Left lobe of liver (tissue), 2 donors: ENCODE measurements at places on chromosomes 3 and 15.

GRCh38 chr3:74491874-74492273 lies 122.6 kb downstream of the CNTN3 start:
- no peak for DNase-seq

DNA sequence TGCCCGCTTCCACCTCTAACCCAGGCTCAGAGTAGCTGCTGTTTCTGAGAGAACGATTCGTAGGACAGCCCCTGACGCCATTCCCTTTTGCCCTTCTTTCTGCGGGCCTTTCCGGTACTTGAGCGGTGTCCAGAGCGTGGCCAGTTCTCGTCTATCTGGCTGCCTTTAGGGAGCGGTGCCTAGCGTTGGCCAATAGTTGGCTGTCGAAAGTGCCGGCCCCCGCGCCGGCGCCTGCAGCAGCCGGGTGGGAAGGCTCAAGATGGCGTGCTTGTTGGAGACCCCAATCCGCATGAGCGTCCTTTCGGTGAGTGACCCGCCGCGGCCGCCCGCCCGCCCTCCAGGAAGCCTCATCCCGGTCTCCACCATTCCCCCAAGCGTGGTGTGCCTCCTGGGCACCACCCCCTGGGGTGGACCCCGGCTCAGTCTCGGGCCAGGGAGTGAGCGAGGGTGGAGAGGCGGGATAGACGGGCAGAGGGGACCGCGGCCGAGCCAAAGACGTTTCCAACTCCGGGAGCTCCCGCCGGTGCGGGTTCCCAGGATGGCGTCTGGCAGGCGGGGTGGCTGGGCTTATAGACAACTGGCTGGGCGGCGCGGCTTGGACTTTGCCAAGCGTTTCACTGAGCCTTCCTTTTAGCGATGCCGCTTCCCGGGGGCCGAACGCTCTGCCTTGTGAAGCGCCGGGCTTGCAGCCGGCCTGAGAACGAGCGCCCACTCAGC lies at the start of gene ARMC8:
Gene ARMC8 (plus strand): TSS at position 6 of the 717 bp plus-strand sequence. CDS start 254 bp downstream, at position 260.
- DNase-seq: no peak

GRCh38 chr3:197014942-197015575 lies 14.6 kb downstream of the MELTF start:
- no peak for DNase-seq

DNA sequence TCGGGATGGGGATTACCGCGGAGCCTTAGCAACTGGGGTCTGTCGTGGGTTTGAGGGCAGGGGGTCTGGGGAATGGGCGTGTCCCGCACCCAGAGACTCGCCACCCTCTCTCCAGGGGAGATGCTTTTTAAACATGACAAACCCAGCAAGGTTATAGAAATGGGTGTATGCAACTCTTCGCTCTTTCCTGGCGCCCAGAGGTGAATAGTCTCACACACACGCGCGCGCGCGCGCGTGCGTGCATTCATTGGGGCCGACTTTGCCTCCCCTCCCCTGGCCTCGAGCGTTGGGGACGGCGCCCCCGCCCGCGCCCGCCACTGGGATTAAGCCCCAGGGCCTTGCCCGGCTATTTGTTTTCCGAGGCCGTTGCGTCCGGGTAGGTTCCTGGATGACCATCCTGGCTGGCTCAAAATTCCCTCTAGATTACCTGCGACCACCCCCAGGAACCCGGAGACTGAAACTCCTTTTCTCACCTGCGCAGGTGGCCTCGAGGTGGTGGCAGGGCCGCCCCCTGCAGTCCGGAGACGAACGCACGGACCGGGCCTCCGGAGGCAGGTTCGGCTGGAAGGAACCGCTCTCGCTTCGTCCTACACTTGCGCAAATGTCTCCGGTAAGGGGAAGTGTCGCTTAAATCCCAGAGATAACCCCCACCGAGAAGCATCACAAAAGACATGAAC lies 777 bp downstream of the GPR160 start:
- no peak for DNase-seq

- no peak for DNase-seq
These were observed 74.5 kb downstream of the BFSP2 start for GRCh38 chr3:133474251-133474801.

DNA sequence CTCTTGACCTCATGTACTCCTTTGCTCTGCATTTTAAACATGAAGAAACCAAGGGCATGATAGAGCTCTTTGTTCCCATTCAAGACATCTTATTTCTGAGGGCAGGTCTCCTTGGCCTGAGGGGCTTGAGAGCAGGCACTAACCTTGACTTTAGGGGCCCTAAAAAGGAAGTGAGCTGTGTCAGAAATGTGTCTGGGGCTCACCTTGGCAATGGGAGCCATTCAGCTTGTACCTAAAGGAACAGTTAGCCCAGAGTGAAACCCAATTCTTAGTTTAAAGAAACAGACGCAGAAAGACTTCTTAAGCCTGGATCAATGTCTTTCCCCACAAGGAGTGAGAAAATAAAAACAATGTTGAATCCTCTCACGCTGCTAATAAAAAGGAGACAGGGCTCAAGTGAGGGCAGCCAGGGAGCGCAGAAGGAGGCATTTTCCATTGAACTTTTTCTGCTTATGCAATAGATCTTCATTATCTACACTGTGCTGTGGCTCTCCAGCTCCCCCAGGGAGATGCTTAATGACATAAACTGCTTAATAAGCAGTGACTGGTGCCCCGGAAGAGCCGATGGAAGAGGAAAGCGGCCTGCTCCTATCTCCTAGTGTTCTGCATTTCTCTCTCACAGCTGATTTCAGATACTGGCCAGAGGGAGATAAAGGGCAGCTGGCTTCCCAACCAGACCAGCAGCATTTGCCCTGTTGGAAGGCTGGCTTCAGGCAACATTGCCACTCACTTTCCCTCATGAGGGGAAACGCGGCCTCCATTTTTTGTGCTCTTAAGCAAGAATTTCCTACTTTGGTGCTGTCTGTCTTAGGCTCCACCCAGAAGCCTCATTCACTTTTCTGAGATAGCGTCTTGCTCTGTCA lies 152.0 kb downstream of the OPA1 start:
- DNase-seq: no peak

DNA sequence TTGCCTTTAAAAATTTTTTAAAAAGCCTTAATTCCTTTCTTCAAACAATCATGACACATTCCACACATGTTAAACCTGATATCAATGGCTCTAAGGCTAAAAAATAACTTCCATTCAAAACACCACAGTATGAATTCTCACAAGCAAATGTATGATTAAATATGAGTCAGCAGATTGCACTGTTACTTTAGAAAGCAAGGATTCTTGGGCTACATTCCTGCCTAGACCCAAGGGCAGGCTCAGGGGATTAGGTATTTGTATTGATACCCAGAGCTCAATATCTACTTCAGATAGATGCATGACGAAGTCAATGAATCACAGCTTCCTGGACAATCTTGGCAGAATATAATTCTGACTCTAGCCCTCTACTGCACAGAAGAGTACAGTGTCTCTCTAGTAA lies 65.7 kb downstream of the RARB start:
- no peak for DNase-seq

- DNase-seq: no peak
These were observed 143.6 kb upstream of the GOLIM4 start for GRCh38 chr3:168239287-168239686.

GRCh38 chr3:84943379-84943778 lies 15.4 kb upstream of the CADM2 start:
- DNase-seq: no peak

DNA sequence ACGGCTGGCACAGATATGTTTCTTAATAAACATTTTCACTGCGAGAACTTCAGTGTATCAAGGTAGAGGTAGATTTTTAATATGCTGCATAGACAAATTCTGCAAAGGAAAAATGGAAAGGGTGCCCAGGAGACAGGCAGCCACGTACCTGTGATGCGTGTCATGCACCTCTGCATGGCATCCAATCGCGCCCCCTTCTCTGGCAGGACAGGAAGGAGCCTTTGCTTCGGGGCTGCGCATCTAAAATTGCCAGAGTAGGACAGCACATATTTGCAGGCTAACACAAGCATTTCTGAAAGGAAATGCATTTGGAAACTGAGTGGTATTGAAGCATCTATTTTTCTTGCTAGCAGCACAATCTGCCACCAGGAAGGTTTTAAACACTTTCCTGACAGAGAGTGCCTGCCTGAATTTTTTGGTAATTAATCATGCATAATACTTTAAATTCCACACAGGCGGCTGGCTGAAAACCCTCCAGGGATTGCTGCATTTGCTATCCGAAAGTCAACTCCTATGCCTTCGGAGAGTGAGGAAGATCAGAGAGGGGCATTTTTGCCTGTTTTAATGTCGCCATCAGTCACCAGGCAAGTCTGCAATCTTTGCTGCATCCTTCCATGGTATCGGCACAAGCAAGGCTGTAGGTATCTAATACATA lies 165.1 kb upstream of the ATP10A start:
- DNase-seq: peak; percentile 12

- no peak for DNase-seq
These were observed 82.9 kb upstream of the HACD2 start for GRCh38 chr3:123667784-123668183.

DNA sequence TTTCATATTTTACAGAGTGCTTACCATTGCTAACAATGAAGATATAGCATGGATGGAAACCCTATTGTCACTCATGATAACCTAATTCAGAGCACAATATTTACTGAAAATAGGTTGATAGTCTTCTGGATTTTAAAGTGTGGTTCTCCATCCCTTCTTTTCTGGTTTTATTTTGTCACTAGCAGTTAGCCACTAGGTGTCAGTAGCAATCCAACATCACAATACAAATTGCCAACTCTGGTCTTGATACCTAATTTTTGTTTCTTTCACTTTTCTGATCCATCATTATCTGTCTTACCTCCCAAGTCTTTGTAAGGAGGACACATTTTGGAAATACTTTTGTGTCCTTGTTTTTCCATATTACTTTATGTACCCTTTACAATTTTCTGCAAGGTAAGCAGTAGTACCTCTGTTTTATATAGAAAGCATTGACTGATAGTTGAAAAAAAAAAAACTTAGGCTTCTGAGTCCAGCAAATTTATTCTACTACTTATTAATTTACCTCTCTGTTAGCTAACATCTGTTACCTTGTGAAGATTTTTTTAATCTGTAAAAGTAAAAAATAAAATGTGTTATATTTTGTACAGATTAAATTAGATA lies 28.3 kb upstream of the CRYBG3 start:
- DNase-seq: no peak

- no peak for DNase-seq
These were observed 14.2 kb downstream of the DENND4A start for GRCh38 chr15:65777843-65778242.

- no peak for DNase-seq
These were observed 11.6 kb downstream of the FMN1 start for GRCh38 chr15:33182926-33183325.

- no peak for DNase-seq
These were observed 113.2 kb downstream of the EEFSEC start for GRCh38 chr3:128266453-128266852.

DNA sequence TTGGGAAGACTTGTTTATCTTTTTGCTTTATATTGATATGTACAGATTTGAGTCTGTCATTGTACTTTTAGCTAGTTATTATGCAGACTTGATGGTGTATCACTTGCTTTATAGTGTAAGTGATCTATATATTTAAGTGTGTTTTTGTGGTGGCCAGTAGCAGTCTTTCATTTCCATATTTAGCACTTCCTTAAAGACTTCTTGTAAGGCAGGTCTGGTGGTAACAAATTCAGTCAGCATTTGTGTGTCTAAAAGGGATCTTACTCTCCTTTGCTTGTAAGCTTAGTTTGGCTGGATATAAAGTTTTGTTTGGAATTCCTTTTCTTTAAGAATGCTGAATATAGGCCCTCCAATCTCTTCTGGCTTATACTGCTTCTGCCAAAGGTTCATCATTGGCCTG lies 322.5 kb upstream of the EPHA6 start:
- no peak for DNase-seq

- DNase-seq: no peak
These were observed 416.1 kb downstream of the ROBO1 start for GRCh38 chr3:79351699-79352098.

GRCh38 chr3:149547413-149547812 lies 72.9 kb downstream of the TM4SF4 start:
- DNase-seq: peak; percentile 80

DNA sequence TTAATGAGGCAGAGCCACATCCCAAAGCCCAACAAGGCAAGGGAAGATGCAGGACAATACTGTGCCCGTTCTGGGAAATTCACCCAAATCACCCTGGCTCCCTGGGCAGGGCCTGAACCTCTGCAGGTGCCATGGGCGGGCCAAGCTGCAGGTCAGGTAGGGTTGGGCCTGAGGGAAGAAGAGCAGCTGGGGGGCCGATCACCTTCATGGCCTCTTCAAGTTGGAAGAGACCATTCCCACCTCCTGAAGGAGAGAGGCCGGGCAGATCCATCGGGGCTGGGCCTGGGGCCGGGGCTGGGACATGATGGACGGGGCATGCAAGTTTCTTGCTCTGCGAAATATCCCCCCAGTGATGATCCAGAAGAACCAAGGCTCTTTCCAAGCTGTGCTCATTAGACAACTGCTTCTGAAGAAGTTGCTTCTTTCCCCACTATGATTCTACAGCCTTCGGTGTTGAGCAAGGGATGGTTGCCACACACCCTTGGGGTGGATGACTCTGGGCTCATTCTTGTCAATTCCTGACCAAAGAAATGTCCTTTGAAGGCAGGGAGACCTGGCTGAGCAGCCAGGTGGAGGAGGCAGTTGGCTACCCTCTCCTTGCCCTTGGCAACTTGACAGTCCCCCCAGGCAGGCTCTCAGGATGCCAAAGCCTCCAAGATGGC lies 38.2 kb downstream of the KLHL25 start:
- peak; percentile 44 for DNase-seq

DNA sequence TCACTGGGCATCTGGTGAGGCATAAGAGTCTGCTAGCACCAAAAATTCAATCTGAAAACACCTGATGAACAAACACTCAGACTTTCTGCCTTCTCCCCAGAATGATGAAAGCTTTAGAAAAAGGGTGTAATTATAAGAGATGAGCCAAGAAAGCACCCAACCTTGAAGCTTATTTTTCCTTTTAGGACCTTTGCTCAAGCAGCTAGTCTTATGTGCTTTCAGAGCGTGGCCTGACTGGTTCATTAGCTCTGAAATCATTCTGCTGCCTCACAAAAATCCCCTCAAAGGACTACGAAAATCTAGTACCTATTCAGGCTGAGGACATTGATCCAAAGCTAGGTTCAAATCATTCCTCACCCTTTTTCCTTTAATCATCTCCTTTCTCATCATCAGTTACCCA lies 662.3 kb downstream of the MAGI1 start:
- no peak for DNase-seq

DNA sequence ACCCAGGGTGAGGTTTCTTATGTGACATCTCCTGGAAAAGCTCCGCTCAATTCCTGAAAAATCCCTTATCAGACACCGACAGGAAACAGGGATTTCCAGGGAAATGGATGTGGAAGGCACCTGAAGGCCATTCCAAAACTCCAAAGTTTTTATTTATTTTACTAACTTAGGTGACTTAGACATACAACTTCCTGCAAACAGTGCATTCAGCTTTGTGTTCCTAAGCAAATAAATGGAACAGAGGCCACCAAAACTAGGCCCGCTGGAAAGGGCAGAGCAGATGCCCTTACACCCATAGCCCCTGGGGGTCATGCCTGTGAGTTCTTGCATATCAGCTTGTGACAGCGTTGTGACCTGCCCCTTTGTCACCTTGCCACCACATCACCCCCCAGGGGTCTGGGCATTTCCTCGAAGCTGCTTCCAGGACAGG lies 239.4 kb downstream of the XXYLT1 start:
- DNase-seq: peak; percentile 65

GRCh38 chr15:90031231-90031791 lies 30.2 kb downstream of the ZNF710 start:
- DNase-seq: no peak

GRCh38 chr3:1216856-1217255 lies 124.0 kb downstream of the CNTN6 start:
- no peak for DNase-seq

- DNase-seq: no peak
These were observed 6.8 kb upstream of the TRIM69 start for GRCh38 chr15:44729408-44730127.

- peak; percentile 43 for DNase-seq
These were observed 191.7 kb upstream of the TLE3 start for GRCh38 chr15:70289191-70289955.
